ENCODE measurements at places on chromosomes 2 and 18.

DNA sequence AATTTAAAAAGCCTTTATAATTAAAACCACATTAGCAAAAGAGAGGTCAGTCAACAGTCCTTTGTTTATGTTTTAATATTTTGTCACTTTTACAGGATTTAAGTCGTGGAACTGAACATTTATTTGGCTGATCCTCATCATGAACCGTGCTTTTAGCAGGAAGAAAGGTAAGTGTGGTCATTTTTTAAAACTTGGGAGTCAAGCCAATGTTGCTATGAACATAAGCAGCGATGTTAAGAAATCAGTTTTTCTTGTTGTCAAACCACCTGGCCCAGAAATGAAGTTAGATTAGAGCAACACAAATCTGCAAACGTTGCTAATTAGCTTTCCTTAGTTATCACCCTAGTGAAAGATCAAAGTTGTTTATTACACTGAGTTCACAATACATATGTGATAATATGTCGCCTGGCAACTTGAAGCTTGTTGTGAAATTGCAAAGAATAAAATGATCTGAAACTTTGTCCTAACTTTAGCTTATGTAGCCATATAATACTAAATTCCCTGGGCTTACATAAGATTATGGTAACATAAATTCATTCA is 186.0 kb downstream of the GULP1 start:
- DNase-seq = no peak

GRCh38 chr2:45011121-45011520 is 1.9 kb upstream of the SIX2 start:
- DNase-seq = no peak

DNA sequence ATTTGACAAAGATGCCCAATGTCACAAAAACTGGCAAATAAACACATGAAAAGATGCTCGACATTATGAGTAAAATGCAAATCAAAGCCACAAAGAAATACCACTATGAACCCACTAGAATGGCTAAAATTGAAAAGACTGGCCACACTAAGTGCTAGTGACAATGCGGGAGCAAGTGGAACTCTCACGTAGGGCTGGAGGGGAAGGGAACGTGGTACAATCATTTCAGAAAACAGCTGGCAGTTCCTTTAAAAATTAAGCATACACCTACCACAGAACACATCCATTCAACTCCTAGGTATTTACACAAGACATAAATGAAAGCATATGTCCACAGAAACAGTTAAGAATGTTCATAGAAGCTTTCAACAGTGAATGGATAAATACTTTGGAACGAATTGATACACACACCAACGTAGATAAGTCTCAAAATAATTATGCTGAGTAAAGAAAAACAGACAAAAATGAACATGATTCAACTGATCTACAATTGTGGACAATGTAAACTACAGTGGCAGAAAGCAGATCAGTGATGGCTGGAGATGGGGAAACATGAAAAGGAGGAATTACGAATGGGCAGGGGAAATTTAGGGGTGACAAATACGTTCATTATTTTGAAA is 71.7 kb downstream of the MYOM1 start:
- no peak for DNase-seq

DNA sequence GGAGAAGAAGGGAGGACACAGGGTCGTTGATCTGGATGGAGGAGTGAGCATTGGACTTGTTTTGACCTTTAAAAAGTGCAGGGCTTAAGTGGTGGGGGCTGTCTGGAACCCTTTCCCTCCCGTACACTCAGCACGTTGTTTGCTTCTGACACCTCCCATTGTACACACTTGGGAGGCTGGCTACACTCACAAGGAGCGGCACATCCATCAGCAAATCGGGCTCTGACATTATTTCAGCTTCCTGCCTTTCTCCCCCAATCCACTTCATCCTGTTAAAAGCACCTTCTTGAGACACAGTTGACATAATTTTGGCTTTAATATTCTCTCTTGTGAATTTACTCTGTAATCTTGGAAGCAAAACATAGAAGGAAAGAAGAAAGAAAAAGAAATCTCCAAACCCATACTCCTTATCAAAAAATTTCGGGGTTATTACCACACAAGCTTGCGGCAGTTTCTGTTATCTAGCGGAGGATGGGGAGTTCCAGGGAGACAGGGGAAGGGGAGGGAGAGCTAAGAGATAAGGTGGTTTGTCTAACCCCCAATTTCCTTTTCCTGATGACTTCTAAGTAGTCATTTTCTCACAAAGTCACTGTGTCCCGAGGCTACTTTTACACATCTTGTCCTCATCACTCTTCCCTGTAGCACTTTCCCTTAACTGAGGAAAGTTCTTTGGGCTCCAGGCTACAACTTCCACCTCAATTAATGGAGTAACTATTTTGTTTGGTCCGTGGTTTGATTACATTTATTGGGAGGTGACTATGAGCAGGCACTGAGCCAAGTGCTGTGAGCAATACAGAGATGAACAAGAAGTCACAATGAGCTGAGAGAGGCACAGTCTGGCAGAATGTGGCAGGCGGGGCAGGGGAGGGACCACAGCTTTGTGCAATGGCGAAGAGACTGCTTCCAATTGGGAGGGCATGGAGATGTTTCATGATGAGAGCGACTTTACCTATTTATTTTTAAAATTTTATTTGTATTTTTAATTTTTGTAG is 240.1 kb upstream of the MEX3C start:
- DNase-seq = no peak

- no peak for DNase-seq
Measured at GRCh38 chr2:200193331-200193730, 113.2 kb upstream of the SPATS2L start.

- DNase-seq = no peak
Measured at GRCh38 chr18:55300421-55300935, 287.5 kb downstream of the TCF4 start.

- DNase-seq = no peak
Measured at GRCh38 chr18:79571211-79572092, 108.2 kb upstream of the CTDP1 start.

GRCh38 chr2:120053891-120054290 is 41.0 kb downstream of the EPB41L5 start:
- DNase-seq = no peak

DNA sequence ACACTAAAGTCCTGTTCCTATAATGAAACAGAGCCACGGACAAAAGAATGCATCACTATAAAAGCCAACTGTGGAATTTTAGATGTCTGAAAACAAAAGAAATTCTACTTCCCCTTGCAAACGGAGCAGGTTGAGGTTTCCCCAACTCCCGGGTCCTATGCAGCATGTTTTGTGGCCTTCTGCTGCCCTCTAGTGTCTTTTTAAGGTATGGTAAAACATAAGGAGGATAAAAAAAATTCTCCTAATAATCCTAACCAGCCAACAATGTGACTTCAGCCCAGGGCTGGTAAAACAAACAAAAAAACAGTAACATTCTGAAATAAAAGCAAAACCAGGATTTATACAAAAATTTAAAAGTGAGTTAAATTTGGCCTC is 539.5 kb downstream of the NRXN1 start:
- DNase-seq = no peak

GRCh38 chr18:67108894-67109293 is 407.6 kb downstream of the DSEL start:
- no peak for DNase-seq

- no peak for DNase-seq
Measured at GRCh38 chr2:61737841-61738240, 116.0 kb downstream of the FAM161A start.

DNA sequence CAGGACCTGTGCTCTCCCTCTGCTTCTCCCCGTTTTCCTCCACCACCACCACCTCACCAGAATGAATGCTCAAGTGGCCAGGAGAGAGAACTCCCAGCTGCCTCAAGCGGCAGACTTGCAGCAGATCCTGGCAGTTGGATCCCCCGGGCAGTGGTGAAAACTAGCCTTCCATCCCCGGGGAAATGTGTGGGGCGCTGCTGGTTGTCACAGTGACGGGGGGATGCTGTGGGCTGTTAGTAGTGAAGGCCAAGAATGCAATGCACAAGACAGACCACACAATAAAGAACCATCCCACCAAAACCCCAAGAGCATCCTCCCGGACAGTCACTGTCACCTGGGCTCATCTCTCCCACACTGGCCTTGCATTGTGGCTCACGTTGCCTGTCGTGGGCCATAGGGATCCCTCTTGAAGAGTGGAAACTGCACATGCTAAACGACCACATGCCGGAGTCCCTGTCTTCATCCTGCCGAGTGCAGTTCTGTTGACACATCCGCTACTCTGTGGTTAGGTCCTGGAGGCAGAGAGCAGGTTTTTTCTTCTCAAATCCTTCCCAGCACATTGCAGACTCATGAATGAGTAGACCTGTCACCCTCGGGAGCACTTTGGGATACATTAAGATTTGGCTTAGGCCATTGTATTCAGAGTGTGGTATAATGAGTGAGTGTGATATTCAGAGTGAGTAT is 13.5 kb downstream of the SPATA3 start:
- DNase-seq = no peak

DNA sequence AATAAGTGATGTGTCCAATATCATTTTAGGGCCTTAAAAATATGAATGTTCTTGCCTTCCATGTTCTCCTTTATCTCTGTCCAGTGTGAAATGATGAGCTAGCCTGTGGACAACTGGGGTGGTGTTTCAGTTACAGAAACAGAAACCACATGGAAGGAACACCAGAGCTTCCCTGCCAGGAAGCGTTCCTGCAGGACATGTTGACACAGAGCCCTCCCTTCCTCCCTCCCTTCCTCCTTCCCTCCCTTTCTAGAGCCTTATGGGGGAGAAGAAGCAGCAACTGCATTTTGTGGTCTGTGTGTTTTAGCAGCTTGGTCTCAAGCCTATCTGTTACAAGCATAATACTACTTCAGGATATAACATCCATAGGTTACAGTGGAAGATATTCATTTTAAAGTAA is 539.7 kb upstream of the NETO1 start:
- DNase-seq = no peak

DNA sequence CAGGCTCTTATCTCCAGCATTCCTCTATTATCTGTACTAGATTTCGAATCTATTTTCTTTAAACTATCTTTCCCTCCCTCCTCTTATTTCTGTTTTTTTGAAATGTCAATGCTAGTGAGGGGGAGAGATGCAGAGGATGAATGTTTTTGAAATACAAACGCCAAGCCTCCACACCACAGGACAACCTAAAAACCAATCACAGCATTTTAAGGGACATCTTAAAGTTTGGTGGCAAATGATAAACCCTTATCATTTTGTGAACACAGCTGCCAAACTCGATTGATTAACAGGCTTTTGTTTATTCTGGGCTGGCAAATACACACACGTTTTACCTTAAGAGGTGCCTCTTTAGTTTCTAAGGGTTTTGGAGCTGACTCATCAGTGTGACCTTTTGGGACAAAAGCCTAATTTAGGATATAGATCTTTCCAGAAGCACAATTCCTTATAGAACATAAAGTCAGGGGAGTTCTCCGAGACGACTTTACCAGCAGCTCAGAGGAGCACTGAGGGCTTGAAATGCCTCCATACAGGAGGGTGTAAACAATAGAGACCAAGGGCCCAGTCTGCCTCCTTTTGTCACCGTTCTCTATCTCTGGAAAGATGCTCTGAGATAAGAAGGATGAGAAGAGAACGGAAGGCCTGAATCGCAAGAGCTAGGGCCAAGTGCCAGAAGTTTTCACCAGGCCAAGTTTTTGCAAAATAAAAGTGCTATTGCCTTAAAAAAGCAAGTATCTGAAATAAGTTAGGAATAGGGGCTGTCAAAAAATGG is 4.2 kb upstream of the MEIS1 start:
- no peak for DNase-seq

- no peak for DNase-seq
Measured at GRCh38 chr2:170218931-170219330, 41.0 kb downstream of the MYO3B start.

DNA sequence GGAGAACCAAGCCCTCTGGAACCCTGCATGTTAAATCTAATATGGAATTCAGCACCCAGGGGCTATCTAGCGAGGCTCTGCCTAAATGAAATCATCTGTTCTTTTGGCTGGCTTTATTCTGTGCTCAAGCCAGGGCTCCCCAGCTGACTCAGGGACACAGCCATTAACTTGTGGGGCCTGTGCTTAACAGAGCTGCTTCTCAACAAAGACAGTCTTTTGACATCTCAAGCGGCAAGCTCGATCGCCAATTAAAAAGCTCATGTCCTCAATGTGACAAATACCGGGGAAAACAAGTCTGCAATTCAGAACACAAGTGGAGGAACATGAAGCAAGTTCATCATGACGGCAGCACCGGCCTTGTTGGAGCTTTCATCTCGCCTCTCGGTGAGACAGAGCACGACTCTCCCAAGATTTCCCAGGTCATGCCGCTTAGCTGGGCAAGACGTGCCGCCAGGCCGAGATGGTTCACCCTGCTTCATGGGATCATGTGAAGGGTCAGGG is 64.9 kb downstream of the KLHL29 start:
- DNase-seq = no peak

DNA sequence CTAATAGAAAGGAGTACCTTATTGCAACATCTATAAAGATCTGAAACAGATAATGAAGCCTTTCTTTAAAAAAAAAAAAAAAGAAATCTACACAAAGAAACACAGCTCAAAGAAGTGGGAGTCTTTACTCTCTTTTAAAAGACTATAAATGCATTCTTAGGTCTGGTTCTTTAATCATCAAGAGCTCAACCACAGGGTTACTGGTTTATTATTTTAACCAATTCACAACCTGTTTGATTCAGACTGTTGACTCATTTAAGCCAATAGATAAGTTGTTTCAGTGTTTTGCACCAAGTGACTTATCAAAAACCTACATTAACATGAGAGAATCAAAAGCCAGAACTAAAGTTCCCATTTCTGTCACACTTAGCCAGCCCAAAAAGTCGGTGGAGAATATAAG is 93.1 kb downstream of the TCF4 start:
- DNase-seq = no peak

DNA sequence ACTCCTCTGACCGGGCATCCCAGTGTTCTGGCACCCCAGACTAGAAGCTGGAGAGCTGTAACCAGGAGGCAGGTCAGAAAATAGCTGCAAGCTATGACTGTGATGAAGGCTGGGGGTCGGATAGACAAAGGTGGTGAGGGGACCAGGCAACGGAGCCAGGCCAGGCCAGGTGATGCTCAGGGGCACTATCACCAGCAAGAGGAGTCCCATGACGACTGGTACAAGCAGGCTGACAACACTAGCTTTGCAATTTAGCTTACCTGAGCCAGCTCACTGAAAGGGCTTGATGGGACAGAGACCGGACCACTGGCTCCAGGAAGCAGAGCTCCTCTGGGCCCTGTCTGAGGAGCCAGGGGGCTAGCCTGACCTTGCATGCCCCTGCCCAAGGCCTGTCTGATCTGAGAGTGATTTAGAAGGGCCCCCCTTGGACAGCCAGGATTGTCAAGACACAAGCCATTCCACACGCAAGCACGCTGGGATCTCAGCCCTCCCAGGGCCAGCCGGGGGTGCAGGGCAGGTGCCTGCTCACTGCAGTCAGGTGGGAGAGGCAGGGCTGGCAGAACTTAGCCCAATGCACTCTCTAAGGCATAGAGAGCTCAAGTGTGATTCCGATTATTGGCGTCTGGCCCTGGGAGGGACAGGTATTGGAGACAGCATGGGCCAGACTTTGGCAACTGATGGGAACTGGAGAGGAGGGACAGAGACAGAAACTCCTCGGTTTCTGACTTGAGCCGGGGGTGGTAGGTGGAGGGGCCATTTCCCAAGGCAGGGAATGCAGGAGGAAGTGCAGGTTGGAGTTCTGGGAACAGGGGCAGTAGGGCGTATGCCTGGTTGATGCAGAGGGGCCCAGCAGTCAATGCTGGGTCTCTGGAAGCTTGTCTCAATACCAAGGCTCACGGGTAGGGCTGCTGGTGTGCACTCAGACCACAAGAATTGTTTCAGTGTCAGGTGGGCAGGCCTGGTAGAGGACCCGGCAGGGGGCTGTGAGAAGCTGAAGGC is 47.7 kb downstream of the MYO7B start:
- DNase-seq = no peak

Data from D721Med (cell line).